COR-L47 (cell line): ENCODE measurements at places on chromosomes 12 and 14.

- no peak for DNase-seq
These were observed 20.6 kb downstream of the COX14 start for GRCh38 chr12:50132505-50133135.

DNA sequence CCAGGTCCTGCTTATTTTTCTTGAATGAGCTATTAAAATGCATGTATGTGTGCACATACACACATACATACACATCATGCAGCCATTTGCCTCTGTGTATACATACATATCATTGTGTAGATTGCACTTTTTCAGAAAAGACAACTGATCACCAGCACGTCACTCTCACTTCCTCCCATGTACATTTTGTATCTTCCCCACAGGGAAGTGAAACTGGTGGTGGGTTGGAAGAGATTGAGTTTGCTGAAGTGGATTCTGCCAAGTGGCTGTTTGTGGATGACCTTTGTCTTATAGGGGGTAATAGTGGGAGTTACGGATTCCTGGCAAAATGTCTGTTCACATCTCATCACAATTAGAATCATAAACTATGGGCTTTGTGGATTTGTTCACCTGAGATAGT is 448.6 kb downstream of the RAD51B start:
- no peak for DNase-seq

- no peak for DNase-seq
These were observed 161.6 kb upstream of the SOX5 start for GRCh38 chr12:24111086-24111485.

- no peak for DNase-seq
These were observed 25.7 kb downstream of the ANO4 start for GRCh38 chr12:100820314-100820713.

DNA sequence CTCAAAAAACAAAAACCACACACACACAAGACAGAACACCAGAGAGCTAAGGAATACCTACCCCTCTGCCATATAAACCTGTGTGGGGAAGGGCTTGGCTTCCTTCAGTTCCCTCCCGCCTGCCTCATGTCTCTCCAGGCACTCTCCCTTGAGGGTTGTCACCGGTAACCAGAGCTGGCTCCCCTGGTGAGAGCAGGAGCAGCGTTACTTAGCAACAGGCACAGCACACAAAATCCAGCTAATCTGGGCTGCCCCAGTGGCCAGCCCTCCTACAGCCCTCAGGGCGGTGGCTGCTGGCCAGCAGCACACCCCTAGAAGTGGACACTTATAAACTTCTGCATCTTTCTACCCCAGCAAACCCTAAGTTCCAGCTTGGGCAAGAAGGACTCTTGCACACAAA is 21.6 kb upstream of the NR4A1 start:
- DNase-seq, result peak; percentile 93

GRCh38 chr14:88204221-88204620 is 118.8 kb downstream of the KCNK10 start:
- DNase-seq, result peak; percentile 41

DNA sequence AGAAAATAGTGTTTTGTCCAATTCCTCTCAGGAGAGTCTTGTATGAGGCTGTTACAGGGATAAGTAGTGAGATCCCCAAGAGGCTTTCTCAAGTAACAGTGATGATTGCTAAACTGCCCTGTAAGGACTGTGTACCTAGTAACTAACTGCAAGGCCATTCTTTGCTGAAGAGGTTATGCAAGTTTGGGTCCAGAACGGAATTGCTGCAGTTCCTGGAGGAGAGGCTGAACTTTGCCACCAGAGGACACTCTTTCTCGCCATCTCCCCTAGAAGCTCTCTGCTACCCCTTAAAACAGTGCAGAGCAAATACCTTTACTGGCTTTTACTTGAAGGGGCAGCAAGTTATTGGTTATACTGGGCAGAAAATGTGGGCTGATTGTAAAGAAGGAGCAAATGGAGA is 180.0 kb downstream of the RBM19 start:
- no peak for DNase-seq

DNA sequence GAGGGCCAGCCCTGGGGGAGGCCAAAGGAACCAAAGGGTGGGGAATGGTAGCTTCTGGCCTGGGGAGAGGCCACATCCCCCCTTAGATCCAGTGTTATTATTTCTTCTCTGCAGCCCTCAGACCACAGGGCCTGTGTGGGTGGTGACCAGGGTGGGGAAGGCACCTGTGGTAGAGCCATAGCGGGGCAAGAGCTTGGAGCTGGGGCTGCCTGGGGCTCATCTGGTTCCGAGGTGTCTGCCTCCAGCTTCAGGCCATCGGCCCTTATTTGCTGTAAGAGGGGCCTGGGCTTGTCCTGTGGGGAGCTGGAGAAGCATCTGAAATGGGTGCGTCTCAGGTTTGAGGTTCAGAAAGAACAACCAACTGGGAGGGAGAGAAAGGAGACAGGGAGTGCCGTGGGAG is 2.1 kb upstream of the B3GNT4 start:
- DNase-seq, result no peak

- DNase-seq, result no peak
These were observed 142.0 kb downstream of the SCARB1 start for GRCh38 chr12:124721501-124722162.

DNA sequence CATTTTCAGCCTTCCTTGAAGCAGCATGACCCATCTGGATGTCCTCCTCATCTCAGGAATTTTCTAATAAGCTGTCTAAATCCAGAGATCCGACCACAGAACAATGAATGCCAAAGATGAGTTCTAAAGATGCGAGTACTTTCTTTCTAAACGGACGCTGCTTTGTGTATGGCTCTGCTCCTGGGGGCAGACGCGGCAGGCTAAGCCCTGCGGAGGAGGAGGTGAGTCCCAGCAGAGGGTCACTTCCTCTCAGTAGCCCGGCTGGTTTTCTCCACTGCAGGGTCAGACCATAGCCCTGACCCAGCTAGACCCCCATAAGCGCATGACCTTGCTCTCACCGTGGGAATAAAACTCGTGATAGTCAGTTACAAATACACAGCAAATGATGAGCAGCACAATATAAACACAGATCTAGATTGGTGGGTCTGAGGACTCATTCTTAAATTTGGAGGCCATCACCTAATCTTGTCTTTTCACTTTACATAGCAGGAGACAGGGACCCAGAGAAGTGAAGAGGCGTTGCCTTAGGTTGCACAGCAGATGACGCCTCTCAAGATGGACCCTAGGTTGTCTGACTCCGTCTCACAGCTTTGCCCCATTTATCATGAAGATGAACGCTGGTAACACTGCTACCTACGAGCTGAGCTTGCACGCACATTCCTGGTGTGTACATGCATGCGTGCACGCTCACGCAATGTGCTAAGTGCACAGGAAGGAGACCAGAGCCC is 16.6 kb downstream of the SSH1 start:
- DNase-seq, result no peak

DNA sequence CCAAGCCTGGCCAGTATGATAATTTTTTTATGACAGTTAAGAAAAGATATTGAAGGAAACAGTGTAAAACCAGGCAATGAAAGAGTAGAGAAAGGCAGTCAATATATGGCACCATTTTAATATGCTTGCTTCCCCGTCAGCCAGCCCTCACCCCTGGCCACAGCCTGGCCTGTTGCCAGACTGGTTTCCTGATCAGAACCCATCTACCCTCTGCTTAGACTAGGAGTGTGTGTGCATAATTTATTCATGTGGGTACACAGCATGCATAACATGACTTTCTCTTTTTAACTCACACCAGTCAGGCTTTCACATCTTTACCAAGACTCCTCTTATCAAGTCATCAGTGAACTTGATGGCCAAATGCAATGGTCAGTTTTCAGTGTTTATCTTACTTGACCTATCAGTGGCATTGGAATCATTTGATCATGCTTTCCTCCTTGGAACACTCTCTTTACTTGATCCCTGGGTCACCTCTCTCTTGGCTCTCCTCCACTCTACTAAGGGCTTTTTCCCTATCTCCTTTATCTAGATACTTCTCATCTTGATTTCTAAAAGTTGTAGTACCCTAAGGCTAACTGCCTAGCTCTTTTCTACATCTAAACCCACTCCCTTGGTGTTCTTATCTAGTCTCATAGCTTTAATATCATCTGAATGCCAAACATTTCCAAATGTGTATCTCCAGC is 10.0 kb upstream of the GPR19 start:
- DNase-seq, result no peak

GRCh38 chr12:119990382-119990874 is 1.4 kb downstream of the BICDL1 start:
- no peak for DNase-seq

DNA sequence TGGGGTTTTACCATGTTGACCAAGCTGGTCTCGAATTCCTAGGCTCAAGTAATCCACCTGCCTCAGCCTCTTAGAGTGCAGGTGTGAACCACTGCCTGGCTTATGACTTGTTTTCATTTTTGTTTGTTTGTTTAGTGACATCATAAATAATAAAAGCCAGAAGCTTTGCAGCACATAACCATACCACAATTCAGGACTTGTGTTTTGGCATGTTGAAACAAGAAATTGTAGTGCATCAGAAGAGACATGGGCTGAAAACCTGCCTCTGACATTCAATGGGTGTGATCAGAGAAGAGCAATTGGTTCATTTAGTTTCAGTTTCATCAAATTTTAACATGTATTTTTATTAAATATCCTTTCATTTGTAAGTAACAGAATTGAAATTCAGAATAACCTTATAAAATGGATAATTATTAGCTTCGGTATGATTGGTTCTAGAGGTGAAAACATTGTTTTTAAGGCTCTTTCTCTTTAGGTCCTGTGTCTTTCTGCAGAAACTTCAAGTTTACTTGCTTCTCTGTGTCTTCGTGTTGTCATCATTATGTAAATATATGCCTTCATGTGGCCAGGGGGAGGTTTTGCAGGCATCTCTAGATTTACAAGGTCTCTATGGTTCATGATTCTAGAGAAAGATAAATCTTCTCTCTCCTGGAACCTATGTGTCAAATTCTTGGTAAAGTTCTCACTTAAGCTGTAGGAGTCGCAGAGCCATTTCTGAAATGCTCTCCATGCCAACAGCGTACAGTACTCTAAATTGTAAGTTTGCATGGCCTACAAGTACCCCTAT is 312.0 kb downstream of the KCNC2 start:
- no peak for DNase-seq

DNA sequence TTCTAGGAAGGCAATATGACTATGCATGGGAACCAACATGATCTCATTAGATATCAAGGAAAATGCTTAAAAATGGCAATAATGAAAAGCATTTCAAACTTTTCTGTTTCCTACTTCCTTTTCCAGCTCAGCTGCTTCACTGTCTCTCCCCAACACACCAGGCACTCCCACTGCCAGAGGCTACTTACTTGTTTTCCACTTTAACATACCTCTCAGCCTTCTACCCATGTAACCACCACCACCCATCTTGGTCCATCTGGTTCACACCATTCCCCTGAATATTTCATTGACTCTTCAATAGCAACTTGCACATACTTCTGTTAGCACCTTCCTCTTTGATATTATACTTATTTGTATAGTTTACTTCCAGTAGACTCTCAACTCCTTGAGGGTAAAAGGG is 168.3 kb upstream of the NPAS3 start:
- no peak for DNase-seq
